Left kidney (tissue), 8 donors: ENCODE measurements at places on chromosomes 2 and 18. TPM values are rescaled to one million over a fixed set of nuclear protein-coding genes. Genes with fewer than 3 reads are reported as not detected.

- no peak for DNase-seq
Measured at GRCh38 chr2:60052601-60053000, 500.9 kb downstream of the BCL11A start.

- DNase-seq, result no peak
Measured at GRCh38 chr2:19137433-19137832, 221.0 kb downstream of the OSR1 start.

- DNase-seq, result no peak
Measured at GRCh38 chr2:173690349-173690748, 274.8 kb downstream of the SP3 start.

DNA sequence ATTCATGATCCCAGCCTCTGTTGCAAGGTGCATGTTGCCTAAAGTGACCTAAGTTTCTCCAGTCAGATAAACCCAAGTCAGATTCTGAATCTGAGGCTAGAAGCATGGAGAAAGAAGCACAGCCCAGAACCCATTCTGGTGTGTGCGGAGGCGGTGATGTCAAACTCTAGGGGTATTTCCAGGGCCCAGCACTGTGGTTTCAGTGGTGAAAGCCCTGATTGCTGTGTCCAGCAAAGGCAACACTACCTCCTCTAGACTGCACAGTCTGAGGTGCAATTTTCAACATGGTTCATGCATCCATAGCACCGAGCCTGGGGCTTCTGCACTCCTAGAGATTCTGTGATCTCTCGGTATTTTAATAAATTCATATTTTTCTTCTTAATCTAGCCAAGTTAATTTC lies 264.8 kb upstream of the KLHL29 start:
- DNase-seq, result no peak

The CPLX4 gene
- 0.13 TPM for polyA plus RNA-seq
